ENCODE measurements at places on chromosomes 13 and 19. TPM values are rescaled to one million over a fixed set of nuclear protein-coding genes. Genes with fewer than 3 reads are reported as not detected.

Gene FGF9
- total RNA-seq: under 0.01 TPM

Gene ZNF570
- 8.8 TPM for total RNA-seq

Gene FOXA3
- not detected for total RNA-seq

Gene PBX4
- total RNA-seq: 0.56 TPM

Gene ZNF98
- not detected for total RNA-seq

Gene C5AR1
- total RNA-seq: 0.58 TPM

Gene KLK7
- total RNA-seq: not detected

Measured in regular cardiac myocyte (primary cell).